ENCODE measurements at places on chromosomes 6 and 20. TPM values are rescaled to one million over a fixed set of nuclear protein-coding genes. Genes with fewer than 3 reads are reported as not detected.
A peak's percentile ranks its signal among the peaks of the same experiment; 100 is the strongest.

BTN1A1 gene
- not detected for total RNA-seq

PTCRA gene
- not detected for total RNA-seq

NNAT gene
- total RNA-seq, result 14.9 TPM

- no peak overlapping the region for H3K27ac ChIP-seq
- no peaks in the 10 kb centered on the region for H3K4me1 ChIP-seq
- no peak for DNase-seq
- no peak overlapping the region for H3K4me3 ChIP-seq
- H3K36me3 ChIP-seq, result no peaks in the 10 kb centered on the region
These were observed 49.9 kb upstream of the OCSTAMP start for GRCh38 chr20:46600286-46600752.

DNA sequence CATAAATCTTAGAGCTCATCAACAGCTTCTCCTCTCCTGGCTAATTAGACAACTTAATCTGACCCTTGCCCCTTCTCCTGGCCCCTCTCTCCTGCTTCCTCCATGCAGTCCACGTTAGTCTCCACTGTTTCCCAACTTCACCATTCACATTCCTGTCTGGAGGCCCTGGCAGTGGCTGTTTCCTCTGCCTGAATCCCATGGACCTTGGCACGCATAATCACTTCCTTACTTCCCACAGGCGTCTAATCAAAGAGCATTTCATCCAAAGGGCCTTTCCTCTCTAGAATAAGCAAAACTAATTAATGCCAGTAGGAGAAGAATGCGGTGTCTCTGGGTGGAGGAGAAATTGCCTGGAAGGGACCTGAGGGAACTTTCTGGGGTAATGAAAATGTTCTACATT is 16.4 kb upstream of the XRN2 start:
- H3K36me3 ChIP-seq, result no peaks in the 10 kb centered on the region
- DNase-seq, result no peak
- peaks cover 18% of the 10 kb centered on the region for H3K27me3 ChIP-seq
- H3K4me3 ChIP-seq, result no peak overlapping the region
- H3K27ac ChIP-seq, result no peak overlapping the region

DNA sequence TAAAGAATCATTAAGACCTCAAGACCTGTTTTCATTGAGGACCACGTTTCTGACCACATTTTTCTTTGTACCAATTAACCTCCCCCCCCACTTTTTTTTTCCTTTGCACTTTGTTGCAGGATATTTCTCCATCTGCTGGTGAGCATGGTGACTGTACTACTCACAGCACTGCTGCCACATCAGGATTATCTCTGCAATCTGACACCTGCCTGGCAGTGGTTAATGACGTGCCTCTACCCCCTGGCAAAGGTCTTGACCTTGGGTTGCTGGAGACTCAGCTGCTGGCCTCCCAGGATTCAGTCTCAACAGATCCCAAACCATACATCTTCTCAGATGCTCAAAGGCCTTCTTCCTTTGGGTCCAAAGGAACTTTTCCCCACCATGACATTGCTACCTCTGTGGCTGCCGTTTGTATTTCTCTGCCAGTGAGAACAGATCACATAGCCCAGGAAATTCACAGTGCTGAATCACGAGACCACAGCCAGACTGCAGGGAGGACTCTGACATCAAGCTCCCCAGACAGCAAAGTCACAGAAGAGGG is 46.6 kb upstream of the EDN3 start:
- no peak for DNase-seq
- no peaks in the 10 kb centered on the region for H3K36me3 ChIP-seq
- no peak overlapping the region for H3K4me3 ChIP-seq
- H3K4me1 ChIP-seq, result no peaks in the 10 kb centered on the region

DNA sequence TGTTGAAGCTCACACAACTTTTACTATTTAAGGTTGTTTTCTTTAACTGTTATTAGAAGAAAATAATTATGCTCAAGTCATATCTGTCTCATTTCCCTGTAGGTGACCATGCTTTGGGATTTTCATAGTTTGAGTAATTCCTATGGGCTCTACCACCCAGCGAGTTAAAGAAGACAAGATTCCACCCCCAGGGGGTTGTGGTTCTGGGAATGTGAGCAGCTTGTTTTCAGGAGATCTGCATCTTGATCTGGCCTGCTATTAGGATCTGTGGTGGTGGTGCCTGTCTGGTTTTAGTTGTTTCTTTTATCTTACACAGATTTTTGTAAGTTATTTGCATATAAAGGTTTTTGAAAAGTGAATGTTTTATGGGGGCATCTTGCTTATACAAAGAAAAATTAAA is 20.2 kb upstream of the REV3L start:
- H3K4me1 ChIP-seq, result peaks cover 18% of the 10 kb centered on the region
- no peak for DNase-seq
- peak overlapping the region; percentile 74 for H3K27ac ChIP-seq
- H3K36me3 ChIP-seq, result peaks cover 11% of the 10 kb centered on the region

DNA sequence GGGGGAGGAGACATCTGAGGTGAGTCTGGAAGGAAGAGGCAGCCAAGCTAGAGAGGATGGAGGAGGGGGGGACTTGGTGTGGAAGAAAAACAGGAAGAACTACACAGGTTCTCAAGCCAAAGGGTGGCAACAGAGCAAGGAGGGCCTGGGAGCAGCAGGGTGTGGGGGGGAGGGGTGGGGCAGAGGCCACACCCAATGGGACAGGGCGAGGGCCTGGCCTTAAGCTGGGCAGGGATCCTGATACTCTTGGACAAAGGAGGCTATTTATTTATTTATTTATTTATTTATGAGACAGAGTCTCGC is 359.0 kb downstream of the ZFAND3 start:
- H3K27ac ChIP-seq, result no peak overlapping the region
- DNase-seq, result no peak
- H3K36me3 ChIP-seq, result peaks cover 8% of the 10 kb centered on the region
- H3K4me3 ChIP-seq, result no peak overlapping the region
- H3K4me1 ChIP-seq, result peaks cover 2% of the 10 kb centered on the region
- H3K27me3 ChIP-seq, result no peaks in the 10 kb centered on the region

DNA sequence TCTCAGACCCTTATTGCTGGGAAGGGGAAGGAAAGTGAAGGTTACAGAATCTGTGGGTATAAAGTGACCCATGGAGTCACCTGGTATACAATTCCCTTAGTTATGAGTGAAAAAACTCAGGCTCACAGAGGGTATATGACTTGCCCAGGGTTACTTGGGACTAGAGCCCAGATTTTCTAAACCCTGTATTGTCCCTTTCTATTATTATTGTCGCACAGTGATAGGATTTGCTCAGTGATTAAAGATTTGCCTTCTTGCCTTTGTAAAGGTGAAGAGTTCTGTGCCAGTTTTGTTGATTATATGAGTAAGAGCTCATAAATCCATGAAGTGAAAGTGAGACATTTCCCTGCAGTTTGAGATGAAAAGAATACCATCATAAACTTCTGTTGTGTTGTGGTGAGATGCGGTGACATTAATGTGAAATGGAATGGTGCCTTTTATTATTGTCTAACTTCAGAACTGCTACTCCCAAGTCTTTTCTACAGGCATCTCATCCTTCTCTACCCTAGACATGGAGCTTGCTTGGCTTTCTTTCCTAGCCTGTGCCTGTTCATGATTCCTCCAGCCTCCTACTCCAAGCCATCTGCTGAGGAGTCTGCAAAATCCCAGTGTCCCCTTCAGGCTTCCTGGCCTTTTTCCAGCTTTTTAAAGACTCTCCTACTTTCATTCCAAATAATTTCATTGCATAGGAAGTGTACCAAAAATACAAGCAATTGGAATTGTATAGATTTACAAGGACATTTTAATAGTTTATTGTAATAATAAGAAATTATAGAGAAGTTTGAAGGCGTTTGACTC is 33.5 kb upstream of the ADIG start:
- no peak for DNase-seq
- H3K27me3 ChIP-seq, result no peaks in the 10 kb centered on the region
- no peaks in the 10 kb centered on the region for H3K4me1 ChIP-seq
- H3K36me3 ChIP-seq, result peaks cover 44% of the 10 kb centered on the region
- no peak overlapping the region for H3K4me3 ChIP-seq

GRCh38 chr6:34126419-34126818 is 19.5 kb downstream of the GRM4 start:
- no peaks in the 10 kb centered on the region for H3K4me1 ChIP-seq
- DNase-seq, result no peak
- no peak overlapping the region for H3K27ac ChIP-seq
- peaks cover 14% of the 10 kb centered on the region for H3K27me3 ChIP-seq
- no peak overlapping the region for H3K4me3 ChIP-seq

DNA sequence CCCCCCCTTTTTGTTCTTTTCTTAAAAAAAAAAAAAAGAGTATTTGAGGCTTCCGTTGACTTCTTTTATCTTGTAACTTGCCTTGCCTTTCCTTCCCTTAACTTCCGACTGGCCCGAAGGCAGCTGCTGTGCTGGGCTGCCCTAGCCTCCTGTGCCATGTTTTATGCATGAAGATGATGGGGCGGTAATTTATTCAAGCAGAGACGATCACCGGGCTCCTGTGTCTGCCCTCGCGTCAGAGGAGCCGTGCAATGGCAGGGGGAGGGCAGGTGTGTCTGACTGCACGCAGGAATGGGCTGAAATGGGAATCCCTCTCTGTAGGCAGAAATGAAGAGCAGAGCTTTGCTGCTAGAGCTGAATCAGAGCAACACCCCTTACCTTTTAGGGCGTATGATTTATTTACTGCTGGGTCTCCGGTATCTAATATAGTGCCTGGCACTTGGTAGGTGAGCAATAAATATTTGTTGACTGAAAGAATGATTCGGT is 106.3 kb upstream of the RIPOR2 start:
- no peak overlapping the region for H3K4me3 ChIP-seq
- DNase-seq, result no peak
- H3K36me3 ChIP-seq, result no peaks in the 10 kb centered on the region
- H3K27ac ChIP-seq, result no peak overlapping the region
- H3K27me3 ChIP-seq, result no peaks in the 10 kb centered on the region
- peaks cover 8% of the 10 kb centered on the region for H3K4me1 ChIP-seq

GRCh38 chr20:7449269-7449668 is 491.0 kb downstream of the HAO1 start:
- no peaks in the 10 kb centered on the region for H3K36me3 ChIP-seq
- H3K27ac ChIP-seq, result no peak overlapping the region
- no peaks in the 10 kb centered on the region for H3K27me3 ChIP-seq
- no peak overlapping the region for H3K4me3 ChIP-seq

GRCh38 chr6:81172056-81172740 is 580.3 kb downstream of the TENT5A start:
- peak overlapping the region; percentile 65 for H3K27ac ChIP-seq
- no peak for DNase-seq
- H3K4me1 ChIP-seq, result peaks cover 25% of the 10 kb centered on the region
- peaks cover 12% of the 10 kb centered on the region for H3K27me3 ChIP-seq
- no peak overlapping the region for H3K4me3 ChIP-seq

DNA sequence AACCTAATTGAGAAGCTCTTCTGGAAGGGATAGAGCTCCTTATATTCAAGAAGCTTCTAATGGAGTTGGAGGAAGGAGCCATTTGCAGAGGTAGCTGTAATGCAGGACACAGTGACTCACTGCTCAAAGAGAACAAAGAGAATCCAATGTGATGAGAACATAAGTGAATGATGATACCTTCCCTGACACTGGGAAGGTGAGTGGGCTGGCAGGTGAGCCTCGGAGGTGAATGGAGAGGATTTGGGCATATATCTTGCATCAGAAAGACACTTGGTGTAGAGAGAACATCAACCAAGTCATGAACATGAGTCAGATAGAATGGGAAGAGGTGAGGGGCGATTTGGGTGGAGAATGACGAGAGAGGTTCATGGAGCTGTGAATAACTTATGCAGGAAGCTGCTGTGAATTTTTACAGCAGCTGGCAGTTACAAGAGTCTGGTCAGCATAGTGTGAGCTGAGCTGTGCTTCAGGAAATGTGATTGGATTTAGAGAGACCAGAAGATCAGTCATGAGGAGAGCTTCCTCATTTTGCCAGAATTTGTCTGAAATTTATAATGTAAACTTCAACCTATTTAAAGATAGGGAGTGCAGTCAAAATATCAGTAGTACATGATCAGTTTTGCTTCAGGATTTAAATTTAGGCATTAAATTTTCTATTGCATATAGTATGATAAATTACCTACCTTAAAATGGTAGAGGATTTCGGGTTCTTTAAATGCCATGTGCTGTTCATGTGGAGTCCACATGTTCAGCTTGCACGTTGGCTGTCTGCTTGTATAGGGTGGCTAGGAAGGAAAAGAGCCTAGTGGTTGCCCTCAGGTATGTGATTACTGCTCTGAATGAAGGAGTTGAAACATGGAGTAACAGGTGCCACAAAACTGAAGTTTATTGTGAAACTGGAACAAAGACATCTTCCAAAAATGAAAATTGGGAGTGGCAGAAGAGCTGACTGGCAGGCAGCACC is 59.2 kb upstream of the KIF25 start:
- DNase-seq, result no peak
- H3K4me3 ChIP-seq, result no peak overlapping the region
- peaks cover 16% of the 10 kb centered on the region for H3K36me3 ChIP-seq
- H3K4me1 ChIP-seq, result peaks cover 14% of the 10 kb centered on the region
- H3K27ac ChIP-seq, result no peak overlapping the region
- H3K27me3 ChIP-seq, result no peaks in the 10 kb centered on the region

GRCh38 chr6:140538926-140539325 is 1164.5 kb upstream of the CITED2 start:
- H3K36me3 ChIP-seq, result peaks cover 14% of the 10 kb centered on the region
- peak overlapping the region; percentile 88 for H3K27ac ChIP-seq

GRCh38 chr6:120965814-120966213 is 368.5 kb downstream of the TBC1D32 start:
- H3K36me3 ChIP-seq, result no peaks in the 10 kb centered on the region
- no peak for DNase-seq
- H3K27ac ChIP-seq, result no peak overlapping the region

DNA sequence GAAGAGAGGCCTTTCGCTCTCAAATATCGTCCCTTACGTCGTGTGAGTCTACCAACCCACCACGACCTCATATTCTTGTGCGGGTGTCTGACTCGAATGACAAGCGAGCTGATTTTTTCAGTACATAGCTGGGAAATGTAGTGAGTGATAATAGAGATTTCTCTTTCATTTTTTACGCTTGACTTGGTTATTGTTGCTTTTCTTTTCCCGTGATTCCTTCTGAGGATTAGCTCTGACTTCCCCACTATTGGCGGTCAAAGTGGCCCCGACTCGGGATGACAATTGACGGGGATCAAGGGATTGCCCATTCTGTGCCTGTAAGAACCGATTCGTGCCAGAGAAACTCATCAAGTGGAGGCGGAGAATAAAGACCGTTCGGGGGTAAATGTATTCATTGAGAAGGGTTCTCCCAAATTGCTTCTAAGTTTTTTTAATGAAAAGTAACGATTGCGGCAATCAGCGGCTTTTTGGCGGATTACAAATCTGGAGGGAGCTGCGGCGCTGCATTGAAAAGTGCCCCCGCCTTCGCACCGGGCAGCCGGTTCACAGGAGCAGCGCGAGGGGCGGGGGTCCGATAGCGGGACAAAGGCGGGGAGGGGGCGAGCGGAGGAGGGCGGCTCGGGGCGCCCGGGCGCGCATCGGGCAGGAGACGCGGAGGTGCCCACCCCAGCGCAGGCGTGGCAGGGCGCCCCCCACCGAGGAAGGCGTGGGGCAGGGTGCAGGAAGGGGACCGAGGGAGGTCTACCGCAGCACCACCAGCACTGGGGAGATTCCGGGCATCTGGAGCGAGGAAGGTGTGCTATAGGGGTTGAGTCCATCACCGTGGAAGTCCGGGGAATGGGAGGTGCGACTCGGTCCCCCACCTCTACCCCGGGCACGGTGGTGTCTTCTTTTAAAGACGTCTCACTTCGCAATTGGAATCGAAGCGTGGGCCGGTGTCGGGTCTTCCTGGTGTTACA is 44.5 kb upstream of the OSTM1 start:
- no peak overlapping the region for H3K27ac ChIP-seq
- H3K4me1 ChIP-seq, result peaks cover 40% of the 10 kb centered on the region
- no peak for DNase-seq
- H3K4me3 ChIP-seq, result peak overlapping the region; percentile 84
- peaks cover 4% of the 10 kb centered on the region for H3K36me3 ChIP-seq
- peaks cover 72% of the 10 kb centered on the region for H3K27me3 ChIP-seq

GRCh38 chr20:63837479-63837878 is 6.4 kb upstream of the ZBTB46 start:
- H3K4me3 ChIP-seq, result no peak overlapping the region
- H3K27ac ChIP-seq, result no peak overlapping the region
- no peak for DNase-seq
